Inflammatory macrophage treated with lipopolysaccharide for 1 hour (primary cell): ENCODE measurements at places on chromosomes 2 and 18.

DNA sequence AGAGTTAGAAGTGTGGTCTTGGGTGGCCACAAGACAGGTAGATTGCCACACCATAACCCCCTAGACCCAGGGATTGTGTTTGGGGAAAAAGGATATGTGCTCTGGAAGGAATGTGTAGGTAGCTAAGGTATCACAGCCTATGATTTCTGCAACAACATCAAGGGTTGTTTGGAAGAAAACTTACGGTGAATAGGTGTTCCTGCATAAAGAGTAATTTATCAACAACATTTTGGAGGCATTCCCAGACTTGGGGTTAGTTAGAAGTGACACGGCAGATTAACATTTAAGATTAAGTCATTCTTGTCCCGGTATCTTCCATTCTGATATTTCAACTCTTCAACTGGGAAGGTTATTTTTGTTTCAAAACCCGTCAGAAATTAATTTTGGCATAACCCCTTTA lies 65.5 kb downstream of the SPP2 start:
- DNase-seq, result no peak

DNA sequence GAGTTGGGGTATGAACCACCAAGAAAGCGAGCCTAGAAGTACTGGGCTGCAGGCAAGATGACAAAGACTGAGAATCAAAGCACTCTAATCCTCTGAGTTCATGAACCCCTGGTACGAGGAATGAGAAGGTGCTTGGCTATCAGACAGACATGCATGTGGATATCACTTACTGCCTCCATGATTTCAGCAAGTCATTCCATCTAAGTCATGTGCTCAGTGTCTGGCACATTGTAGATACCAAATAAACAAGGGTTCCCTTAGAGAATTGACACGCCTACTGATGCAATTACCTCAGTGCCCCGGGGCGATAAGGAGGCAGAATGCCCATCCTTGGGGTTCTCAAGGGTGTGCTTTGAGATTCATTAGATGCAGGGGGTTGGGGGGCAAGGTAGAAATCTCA lies 125.6 kb upstream of the PKDCC start:
- DNase-seq, result no peak

GRCh38 chr18:7830468-7830867 lies 263.4 kb downstream of the PTPRM start:
- no peak for DNase-seq

DNA sequence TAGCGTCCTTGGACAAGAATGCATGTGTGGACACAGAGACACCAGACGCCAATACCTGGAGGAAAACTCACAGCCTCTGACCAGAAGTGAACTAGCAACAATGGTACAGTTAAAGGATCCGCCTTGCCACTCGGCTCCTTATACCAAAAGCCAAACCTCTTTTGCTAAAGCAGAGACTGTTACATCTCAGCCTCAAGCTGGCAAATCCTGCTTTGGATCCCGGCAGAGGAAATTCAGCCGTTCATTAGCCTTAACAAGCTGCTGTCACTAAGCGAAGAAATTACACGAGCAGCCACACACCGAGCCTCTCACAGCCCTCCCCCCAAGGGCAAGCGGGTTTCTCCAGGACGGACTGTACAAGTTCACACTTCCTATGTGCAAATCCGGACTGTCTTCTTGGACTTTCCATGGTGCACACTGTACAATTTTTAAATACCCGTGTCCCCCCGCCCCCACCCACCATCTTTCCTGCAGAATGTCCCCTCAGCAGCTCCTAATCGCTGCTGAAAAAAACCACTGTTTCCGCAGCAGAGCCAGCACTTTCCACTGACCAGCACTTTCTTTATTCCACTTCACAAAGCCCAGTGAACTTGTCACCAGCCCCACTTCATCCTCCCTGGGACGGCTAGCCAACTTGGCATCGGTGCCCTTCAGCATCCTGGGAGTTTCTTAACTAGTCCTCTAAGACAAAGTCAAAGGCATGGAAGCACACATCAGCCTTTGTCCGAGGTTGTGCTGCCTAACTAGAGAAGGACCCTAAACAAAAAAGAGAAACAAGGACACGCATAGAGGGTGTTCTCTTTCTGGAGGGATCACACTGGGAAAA lies 1.5 kb downstream of the KLF7 start:
- peak; percentile 94 for DNase-seq

GRCh38 chr2:101983928-101984327 lies 7.8 kb upstream of the IL1R2 start:
- no peak for DNase-seq

DNA sequence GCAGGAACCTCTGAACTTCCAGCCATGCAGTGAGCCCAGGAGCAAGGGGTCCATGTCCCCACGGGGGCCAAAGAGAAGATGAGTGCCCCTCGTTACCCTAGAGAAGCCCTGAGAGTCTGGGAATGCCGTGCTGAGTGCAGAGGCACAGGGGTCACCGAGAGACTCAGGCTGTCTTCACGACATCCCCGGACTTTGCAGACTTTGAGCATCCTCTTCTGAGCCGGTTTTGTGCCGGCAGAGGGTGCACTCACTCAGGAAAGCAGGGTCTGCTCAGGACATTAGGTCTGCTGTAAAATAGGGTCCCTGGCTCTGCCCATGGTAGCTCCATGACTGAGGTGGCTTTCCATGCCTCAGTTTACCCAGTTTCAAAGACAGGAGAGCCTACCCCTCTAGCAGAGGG lies 71.0 kb downstream of the GALNT14 start:
- DNase-seq, result no peak

DNA sequence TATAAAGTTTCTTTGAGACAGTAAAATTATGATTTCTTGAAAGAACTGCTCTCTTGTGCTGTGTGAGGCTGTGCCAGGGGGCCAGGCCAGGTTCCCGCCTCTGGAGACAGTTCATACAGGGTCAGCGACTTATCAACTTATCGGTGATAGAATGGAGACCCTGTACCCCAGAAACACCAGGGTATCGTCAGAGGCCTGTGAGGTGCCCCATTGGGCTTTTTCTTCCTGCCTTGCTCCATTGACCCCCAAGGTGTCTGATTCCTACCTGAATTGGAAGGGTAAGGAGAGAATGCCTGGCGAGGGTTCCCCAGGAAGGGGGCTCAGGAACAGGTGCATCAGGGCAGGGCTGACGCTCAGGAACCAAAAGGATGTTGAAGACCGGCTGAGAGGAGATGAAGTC lies 4.3 kb downstream of the DLX1 start:
- DNase-seq, result no peak

- DNase-seq, result no peak
Observed at GRCh38 chr2:201203916-201204654, 21.1 kb downstream of the CASP10 start.

- no peak for DNase-seq
Observed at GRCh38 chr18:12491611-12492435, 84.1 kb downstream of the PRELID3A start.

DNA sequence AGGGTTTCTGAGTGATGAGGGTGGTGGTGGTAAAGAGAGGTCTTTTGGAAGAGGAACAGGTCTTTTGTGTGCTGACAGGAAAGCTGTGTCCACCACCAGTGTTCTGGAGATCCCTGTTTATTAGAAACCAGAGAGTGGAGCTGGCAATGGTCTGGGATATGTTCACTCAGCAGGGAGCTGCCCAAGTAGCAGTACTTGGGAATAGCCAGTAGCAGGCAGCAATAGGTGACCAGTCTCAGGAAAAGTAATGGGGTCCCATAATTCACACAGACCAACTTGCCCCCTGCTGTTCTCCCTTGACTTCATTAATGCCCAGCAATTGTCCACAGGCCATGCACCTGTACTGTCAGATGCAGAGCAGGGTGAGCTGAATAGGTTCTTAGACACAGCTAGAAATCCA lies 1.8 kb downstream of the TSPYL6 start:
- DNase-seq, result no peak

GRCh38 chr18:59593291-59593717 lies 103.9 kb downstream of the CCBE1 start:
- no peak for DNase-seq

DNA sequence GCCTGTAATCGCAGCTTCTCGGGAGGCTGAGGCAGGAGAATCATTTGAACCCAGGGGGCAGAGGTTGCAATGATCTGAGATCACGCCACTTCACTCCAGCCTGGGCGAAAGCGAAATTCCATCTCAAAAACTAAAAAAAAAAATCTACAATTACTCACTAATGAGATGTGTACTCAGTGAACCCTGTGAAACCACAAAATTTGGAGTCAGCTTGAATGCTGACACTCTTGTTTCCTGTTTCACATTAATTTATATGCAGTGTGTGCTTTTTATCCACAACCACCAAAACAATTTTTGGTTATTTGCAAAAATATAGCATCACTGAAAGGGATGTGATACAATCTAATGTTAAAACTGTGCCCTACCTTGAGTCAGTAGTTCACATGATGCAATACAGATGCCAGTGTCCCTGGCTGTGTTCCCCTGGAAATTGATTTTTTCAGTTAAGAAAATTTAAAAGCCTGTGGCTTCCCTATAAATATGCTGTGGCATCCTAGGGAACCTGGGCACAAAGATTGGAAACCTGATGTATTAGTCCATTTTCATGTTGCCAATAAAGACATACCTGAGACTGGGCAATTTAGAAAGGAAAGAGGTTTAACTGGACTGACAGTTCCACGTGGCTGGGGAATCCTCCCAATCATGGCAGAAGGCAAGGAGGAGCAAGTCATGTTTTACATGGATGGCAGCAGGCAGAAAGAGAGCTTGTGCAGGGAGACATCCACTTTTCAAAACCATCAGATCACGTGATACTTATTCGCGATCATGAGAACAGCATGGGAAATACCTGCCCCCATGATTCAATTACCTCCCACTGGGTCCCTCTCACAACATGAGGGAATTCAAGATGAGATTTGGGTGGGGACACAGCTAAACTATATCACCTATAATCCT lies 337.5 kb upstream of the NT5C1B start:
- no peak for DNase-seq

DNA sequence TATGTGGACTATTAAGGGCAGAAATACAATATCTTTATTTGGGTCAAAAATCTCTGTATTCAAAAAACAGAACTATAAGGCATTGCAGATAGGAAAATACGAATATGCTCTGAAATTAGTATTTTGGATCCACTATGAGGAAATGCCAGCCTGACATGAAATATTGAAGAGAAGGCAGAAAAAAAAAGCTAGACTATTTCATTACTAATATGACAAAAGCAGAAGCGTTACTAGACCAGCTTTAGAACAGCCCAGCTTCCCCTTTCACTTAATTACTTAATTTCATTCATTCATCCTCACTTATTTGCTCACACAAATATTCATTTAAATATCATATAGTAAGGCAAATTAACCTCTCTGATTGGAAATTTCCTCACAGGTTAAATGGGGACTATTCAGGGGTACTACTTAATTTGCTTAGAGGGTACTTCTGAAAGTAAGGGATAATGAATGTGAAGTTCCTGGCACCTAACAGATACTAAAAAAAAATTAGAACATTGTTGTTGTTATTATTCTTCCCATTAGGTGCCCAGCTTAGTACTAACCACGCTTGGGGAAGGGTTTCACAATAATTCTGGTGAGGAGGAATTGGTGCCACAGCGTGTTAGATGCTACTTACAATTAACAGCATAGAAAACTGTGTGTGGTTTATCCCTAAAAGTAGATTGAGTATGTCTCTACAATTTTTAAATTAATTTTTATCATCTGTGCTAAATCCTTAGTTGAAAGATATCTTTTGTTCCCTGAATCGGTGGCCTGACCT lies 71.1 kb upstream of the CTLA4 start:
- peak; percentile 90 for DNase-seq

- no peak for DNase-seq
Observed at GRCh38 chr2:184031402-184032147, 566.8 kb upstream of the ZNF804A start.
